ENCODE measurements at places on chromosomes 11 and 22.

DNA sequence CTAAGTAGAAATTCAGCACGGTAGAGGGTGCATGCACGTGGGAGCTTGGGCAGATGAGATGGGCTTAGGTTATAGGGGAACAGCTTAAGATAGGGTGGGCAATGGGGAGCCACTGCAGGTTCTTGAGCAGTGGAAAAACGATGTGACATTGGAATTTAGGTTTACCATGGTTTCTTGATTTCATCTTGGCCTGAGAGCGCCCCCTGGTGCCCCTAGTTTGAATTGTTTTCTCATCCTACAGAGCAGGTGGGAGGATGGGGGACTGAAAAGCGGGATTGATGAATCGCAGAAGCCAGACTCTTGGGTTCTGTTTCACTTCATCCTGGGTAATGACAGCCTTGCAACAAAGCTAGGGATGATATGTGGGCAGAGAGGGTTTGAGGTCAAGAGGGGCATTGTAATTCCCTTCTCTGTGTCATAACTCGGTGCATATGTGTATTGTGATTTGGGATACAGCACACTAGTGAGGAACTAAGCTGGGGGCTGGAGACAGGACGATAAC, 6.7 kb upstream of the MCAM start:
- no peak for DNase-seq

- DNase-seq = no peak
Observed at GRCh38 chr11:71566081-71566620, 788 bp downstream of the KRTAP5-10 start.

DNA sequence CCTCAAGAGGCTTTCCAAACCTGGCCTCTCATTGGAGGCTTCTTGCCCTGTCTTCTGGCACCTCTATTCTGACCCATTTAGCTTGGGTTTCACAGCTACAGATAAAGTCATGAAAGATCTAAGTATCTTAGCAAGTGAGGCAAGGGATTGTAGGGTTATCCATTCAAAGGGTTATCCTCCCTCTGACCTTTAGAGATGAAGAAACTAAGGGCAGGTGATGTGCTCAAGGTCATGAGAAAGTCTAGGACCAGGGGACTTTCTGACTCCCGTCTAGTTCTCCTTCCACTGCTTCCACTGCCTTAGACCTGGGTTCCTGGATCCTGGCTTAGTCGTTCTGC, 7.2 kb downstream of the PHOX2A start:
- DNase-seq = no peak

DNA sequence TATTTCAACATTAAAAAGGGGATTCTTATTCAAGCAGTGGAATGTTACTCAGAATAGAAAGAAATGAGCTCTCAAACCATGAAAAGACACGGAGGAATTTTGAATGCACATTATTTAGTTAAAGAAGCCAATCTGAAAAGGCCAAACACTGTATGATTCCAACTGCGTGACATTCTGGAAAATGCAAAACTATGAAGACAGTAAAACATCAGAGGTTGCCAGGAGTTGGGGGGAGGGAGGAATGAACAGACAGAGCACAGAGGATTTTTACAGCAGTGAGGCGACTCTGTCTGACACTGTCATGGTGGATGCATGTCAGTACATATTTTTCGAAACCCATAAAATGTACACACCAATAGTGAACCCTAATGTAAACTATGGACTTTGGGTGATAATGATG, 22.9 kb upstream of the THY1 start:
- DNase-seq = no peak

DNA sequence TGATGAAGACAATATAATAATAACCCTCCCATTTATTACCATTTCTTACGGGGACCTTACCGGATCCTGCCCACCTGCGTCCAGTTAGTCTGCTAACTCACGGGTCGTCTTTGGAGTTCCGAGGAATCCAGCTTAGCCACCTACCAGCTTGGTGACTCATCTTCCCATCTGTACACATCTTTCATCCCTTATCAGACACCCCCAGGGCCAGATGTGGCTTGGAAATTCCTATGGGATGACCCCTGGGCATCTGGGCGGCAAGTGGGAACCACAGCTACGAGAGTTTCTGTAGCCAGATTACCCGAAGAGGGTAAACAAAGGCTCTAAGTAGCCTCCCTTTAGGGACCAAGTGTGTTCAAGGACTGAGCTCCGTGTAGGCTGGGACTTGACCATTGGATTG, 12.8 kb upstream of the PRR5 start:
- no peak for DNase-seq

DNA sequence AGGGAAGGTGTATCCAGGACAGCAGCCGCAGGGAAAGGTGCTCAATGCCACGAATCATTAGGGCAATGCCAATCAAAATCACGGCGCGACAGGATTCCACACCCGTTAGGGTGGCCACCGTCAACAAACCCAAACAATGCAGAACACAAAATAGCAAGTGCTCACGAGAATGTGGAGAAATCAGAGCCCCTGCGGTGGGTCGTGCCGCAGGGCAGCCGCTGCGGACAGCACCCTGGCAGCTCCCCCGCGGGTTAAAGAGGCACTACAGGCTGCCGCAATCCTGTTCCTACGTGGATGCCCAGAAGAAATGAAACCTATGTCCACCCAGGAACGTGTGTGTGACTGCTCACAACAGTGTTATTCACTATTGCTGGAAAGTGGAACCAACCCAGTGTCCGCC, 17.1 kb upstream of the TH start:
- DNase-seq = no peak

DNA sequence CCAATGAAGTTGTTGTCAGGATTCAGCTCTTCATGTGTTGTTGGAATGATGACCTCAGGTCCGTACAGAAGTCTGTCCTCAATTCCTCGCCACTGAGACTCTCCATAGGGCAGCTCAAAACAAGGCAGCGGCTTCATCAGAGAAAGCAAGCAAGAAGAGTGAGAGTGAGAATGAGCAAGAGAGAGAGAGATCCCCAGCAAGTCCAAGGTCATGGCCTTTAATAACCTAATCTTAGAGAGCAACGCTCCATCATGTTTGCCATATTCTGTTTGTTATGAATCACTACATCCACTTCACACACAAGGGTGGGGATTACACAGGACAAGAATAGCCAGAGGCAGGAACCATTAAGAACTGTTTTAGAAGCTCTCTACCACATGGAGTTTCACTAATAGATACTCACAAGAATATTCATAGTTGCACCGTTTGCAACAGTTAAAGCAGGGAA, 23.3 kb upstream of the MMP7 start:
- no peak for DNase-seq

GRCh38 chr11:34426766-34427185, 12.0 kb upstream of the CAT start:
- DNase-seq = no peak

GRCh38 chr22:35258191-35258988, 1.1 kb downstream of the HMGXB4 start:
- no peak for DNase-seq

DNA sequence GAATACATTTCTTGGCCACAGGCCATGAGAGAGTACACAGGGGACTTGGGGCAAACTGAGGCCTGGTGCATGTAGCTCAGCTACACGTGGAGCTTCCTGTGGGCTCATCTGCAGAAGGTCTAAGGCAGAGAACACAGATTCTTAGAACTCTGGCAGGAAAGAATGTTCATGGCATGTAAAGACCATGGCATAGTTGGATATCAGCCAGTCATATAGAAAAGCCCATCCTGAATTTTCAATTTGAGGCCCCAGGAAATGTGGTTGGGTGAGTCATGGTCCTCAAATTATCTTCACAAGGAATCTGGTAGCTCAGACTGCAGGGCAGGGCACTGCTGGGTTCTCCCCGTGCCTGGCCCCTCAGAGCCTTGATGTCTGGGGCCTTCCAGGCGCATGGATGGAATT, 13.7 kb upstream of the ST3GAL4 start:
- no peak for DNase-seq

DNA sequence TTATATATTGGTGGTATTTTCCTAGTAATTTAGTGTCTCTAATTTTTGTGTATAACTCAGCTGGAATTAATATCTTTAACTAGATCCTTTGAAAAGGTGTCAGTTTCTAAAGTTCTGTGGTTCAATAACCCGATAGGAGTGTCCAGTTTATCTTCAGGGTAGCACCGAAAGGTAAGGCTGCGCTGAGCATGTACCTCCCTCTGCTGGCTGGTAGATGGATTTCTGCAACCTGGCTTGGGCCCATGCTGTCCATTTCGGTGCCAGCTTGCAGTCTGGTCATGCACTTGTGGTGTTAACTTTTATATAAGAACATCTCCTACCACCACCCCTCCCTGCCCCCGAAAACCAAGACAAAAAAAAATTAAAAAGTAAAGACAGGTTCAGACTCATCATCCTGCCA, 24.7 kb downstream of the EXT2 start:
- DNase-seq = no peak

GRCh38 chr11:121268581-121268980, 24.0 kb upstream of the SC5D start:
- no peak for DNase-seq

GRCh38 chr11:76629853-76630599, 40.5 kb downstream of the LRRC32 start:
- DNase-seq = no peak

GRCh38 chr11:47997063-47998053, 17.0 kb downstream of the PTPRJ start:
- no peak for DNase-seq

- no peak for DNase-seq
Observed at GRCh38 chr11:134038897-134039470, 29.9 kb upstream of the JAM3 start.

GRCh38 chr11:36247493-36247892, 41.7 kb downstream of the COMMD9 start:
- DNase-seq = no peak

GRCh38 chr11:75239531-75240290, 863 bp upstream of the TPBGL start:
- no peak for DNase-seq

- DNase-seq = no peak
Observed at GRCh38 chr11:128207861-128208321, 379.5 kb downstream of the ETS1 start.

DNA sequence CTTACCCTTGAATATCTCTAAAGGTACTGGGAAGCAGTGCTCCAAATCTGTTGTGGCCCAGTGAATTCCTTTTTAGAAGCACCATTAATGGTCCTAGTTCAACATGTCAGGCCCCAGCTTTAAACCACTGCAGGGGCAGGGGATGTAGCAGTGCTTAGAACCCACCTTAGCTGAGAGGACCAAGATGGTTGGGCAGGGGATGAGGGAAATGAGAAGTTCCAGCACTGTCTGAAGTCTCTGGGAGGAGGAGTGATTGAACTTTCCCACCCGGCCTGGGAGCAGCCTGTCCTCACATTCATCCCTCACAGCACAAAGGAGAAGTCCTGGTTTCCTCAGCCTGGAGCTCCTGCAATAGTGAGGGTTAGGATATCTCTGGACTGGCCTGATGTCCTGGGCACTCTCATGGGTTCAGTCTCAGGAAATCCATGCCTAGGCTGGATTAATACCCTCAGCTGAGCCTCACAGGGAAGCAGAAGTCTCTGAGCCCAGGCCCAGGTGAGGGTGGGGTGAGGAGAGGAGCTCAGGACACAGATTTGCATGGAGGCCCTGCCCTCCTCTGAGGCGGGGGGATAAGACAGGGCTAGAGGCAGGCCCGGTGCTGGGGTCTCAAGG, 28.6 kb upstream of the PRAME start:
- DNase-seq = no peak

- DNase-seq = no peak
Observed at GRCh38 chr11:78438298-78438975, 20.8 kb upstream of the GAB2 start.

GRCh38 chr11:5317292-5317691, 6.8 kb downstream of the OR51B2 start:
- no peak for DNase-seq

DNA sequence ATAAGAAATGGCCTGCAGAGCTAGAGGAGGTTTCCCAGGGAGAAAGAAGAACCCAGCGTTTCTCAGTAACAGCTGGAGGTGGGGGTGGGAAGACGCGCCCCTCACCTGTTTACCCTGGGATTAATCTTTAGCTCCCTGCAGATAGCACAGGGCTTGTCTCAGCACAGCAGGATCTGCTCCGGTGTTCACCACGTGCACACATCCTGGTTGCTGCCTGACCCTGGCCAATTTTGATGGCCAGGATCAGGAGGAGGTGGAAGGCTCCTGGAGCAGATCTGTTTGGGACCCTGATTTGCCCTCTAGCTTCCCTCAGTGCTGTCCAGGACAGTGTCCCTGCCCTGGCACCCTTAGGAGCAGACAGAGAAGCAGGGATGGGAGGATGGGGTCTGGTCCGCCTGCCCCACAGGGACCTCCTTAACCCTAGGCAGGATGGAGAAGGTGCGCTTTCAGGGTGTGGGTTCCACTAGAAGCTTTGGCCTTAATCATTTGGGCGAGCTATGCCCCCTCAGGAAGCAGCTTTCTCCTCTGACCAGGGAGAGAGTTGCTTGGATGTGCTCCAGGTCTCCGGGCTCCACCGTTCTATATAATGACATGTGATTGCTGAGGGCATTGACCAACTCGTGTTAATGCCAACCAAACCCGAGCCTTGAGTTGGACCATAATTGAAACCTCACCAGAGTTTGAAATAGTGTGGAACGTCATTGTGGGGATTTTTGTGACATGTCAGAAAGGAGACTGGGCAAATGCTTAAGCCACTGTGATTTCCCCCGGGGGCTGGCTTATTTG, 19.3 kb downstream of the UPB1 start:
- DNase-seq = no peak

GRCh38 chr11:43941257-43941994, 1.0 kb upstream of the C11orf96 start:
- no peak for DNase-seq

DNA sequence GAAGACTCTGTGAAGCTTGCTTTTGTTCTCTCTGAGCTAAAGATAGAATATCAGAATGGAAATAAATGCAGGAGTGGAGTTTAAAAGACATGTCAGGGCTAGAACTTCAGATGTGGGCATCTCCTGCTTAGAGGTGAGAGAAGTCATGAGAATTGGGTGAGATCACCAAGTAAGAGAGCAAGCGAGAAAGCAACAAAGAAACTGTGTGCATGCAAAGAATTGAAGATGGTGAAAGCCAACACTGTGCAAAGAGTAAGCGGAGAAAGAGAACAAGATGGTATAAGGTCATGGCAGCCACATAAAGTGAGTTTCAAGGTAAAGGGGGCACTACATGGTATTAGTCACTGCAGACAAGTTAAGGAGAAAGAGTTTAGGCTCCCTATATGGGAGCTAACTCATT, 57.3 kb upstream of the SCUBE2 start:
- no peak for DNase-seq

DNA sequence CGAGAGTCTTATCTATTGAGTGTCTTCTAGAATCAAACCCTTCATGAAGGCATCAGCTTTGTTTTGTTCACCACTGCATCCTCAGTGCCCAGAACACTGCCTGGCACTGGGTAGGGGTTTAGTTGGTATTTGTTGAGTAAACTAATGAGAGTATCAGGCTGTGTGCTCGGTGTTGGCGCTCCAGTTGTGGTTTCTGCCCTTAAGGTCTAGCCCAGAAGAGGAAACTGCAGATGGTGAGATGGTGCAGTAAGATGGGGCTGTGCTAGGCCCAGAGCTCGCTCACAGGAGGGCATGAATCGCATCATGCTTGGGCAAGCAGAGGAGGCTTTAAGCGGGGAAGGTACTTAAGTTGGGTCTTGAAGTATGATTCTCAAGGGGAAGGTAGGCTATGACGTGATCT, 97.2 kb downstream of the FBXO7 start:
- DNase-seq = no peak
